ENCODE measurements at places on chromosomes 2 and 18.

DNA sequence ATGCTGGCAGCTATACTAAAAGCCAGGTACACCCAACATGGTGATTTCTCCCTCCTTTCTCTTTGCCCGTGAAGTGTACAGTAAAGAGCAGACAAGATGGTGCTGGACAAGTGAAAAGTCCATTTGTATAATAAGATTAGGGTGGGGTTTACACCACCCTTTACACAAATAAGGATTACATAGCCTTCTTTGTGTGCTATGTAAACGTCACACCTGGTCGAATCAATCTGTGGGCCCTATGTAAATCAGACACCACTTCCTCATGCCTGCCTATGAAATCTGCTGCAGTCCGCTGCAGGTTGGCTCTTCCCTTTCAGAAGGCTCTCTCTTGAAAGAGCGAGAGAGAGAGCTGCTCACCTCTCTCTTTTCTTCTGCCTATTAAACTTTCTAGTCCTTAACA, 1054.3 kb upstream of the SLC39A10 start:
- no peak for DNase-seq

DNA sequence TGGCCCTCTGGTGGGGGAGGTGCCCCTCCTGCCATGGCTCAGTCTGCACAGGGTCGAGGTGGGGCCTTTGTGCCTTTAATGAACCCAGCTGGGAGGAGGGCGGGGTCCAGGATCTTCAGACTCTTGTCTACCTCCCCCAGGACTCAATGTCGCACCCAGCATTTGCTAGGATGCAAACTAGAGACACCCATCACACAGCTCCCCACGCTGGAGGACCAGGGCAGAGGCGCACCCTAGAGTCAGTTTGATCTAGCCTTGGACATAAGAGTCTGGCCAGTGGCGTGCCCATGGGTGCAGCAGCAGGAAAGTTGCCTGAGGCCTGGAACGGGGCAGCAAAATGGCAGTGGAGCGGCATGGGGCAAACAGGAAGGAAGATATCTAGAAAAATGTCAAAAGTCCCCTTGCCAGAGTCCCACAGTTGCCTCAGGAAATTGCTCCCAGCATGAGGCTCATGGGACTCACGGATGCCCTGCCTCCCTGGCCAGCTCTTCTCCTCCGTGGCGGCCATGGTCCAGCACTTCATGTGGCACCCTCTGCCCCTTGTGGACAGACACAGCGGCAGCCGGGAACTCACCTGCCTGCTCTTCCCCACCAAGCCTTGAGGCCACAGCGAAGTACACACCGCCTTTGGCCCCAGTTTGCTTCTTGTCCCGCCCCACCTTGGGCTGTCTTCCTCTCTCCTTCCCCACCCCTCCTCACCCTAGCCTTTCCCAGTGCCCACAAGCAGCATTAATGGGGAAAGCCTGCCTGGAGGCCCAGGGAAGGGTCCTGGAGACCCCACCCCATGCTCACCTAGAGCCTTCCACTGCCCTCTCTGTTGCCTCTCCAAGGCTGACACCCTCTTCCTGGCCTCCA, 17.7 kb downstream of the SH2D6 start:
- no peak for DNase-seq

DNA sequence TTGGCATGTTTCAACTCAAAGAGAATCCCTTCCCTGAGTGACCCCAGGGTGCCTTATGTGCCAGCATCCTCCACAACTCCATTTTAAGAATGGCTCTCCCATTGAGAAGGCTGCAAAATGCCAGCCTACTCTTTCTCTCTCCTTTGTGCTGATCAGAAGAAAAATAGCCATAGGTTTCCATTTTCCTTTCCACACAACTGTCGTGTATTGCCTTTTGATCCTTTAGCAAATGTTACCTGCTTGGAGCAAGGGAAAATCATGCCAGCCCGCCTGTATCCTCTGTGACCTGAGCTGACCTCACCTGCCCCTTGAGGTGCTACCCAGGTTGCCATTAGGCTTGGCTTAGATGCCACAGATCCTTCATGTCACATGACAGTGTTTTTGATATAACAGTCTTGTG, 38.8 kb downstream of the DPYSL5 start:
- DNase-seq: no peak

DNA sequence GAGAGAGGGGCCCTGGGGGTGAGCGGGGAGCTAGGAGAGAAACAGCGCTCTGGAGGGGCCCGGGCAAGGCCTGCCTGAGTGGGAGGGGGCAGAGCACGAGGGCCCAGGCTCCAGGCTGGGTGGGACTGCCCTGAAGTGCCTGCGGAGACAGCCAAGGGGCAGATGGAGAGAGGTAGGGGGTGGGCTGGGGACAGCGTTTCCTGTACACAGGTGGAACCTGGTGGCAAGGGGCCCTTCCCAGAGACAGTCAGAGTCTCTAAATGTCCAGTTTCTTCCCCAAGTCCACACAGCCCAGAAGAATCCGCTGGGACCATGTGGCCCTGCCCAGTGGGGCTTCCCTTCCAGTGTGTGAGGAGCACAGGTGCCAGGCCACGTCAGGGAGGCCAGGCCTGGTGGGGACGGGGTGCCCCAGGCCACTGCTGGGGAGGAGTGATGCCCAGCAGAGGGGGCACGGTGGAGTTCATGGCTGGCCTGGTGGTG, 1.7 kb upstream of the GPR35 start:
- DNase-seq: peak; percentile 19

GRCh38 chr2:75569546-75569945, 8.8 kb upstream of the EVA1A start:
- no peak for DNase-seq

GRCh38 chr2:8659735-8660492, 21.9 kb upstream of the ID2 start:
- DNase-seq: no peak

- DNase-seq: no peak
These were observed 132.1 kb upstream of the SETBP1 start for GRCh38 chr18:44548291-44549221.

DNA sequence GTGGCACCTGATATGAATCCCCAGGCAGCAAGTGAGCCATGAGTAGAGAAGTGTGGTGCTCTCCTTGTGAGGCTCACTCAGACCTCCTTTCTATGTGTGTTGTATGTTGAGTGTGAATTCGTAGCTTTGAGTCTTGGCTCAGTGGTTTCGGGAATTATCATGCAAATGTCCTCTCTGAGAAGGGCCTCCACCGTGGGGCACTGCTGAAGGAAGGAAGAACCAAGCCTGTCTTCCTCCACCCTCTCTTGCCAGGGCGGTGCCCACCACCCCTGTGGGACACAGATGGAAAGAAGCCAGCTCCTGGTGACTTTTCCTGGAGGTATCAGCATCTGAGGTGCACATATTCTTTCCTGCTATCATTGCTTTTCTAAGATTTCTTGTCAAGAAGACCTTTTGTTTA, 156.1 kb downstream of the MYT1L start:
- DNase-seq: no peak

DNA sequence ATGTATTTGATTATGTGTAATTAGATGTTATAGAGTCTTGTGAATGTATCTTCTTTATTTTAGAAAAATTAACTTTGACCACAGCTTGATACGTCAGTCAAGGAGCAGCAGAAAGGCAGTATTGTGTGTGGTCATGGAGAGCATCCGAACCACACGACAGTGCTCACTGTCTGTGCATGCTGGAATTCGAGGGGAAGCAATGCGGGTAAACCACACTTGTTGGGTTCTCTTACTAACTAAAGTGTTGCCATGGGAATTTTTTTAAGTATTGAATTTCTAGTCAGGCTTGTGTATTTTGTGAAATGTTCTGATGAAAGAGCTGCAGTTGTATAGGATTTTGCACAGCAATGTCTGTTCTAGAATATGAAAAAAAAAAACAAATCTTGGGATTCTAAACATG, 4.8 kb downstream of the PJVK start:
- no peak for DNase-seq

DNA sequence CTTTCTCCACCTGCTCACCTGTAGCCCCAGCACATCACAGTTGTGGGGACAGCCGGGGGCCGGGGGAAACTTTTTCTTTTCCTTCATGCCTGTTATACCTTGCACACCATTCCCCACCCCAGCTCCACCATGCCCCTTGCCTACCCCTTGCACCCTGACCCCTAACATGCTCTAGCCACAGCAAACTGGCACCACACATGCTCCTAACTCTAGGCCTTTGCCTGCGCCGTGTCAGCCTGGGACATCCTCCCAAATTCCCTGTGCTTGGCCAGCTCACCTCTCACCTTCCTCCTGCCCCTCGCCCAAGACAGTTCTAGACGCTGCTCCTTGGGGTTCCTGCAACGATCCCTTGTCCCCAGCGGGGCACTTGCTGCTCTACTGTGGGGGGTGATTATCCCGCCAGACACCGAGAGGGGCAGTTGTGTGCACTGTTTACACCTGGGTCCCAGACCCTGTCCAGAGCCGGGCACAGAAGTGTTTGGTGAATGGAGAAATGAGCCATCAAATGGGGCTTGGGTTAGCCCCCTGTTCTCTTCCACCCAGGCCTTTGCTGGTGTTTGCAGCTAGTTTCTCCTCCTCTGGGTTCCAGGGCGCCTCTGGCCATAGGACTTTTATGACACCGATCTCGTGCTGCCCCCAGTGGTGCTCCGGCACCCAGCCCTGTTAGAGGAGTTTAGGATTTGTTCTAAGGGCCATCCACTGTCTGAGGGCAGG, 129.8 kb downstream of the CTIF start:
- DNase-seq: no peak

- no peak for DNase-seq
These were observed 59.2 kb upstream of the POMC start for GRCh38 chr2:25227576-25227975.

GRCh38 chr18:45237343-45238098, 377.8 kb upstream of the SLC14A2 start:
- DNase-seq: no peak

GRCh38 chr18:23114171-23114881, 21.0 kb upstream of the CABLES1 start:
- no peak for DNase-seq

GRCh38 chr2:36035137-36035536, 320.4 kb upstream of the CRIM1 start:
- no peak for DNase-seq

GRCh38 chr2:79757526-79757925, 244.7 kb downstream of the CTNNA2 start:
- no peak for DNase-seq

- DNase-seq: no peak
These were observed 137.5 kb downstream of the LYPD6B start for GRCh38 chr2:149175956-149176355.

- no peak for DNase-seq
These were observed 220.8 kb downstream of the CDH2 start for GRCh38 chr18:27956001-27956640.

- no peak for DNase-seq
These were observed 28.6 kb downstream of the BCL11A start for GRCh38 chr2:60524874-60525273.

DNA sequence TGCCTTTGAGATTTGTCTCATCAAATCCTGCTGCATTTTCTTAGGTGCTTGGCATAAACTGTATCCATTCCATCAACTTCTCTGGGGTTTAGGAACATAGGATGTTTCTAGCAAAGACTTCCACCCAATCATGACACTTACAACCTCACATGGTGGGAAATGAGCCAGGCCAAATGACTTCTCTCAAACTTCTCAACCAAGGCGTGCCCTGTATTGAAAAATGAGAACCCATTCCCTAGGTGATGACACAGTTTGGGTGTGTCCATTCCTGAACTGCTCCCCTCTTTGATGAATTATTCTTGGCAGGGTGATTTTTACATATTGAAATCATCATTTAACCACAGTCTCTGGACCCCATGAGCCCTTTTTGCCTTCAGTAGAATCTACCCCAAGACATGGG, 161.1 kb downstream of the EN1 start:
- no peak for DNase-seq

- no peak for DNase-seq
These were observed 110.5 kb upstream of the ZSWIM2 start for GRCh38 chr2:186959486-186959885.

- no peak for DNase-seq
These were observed 76.7 kb downstream of the MRPS9 start for GRCh38 chr2:105114551-105114950.

DNA sequence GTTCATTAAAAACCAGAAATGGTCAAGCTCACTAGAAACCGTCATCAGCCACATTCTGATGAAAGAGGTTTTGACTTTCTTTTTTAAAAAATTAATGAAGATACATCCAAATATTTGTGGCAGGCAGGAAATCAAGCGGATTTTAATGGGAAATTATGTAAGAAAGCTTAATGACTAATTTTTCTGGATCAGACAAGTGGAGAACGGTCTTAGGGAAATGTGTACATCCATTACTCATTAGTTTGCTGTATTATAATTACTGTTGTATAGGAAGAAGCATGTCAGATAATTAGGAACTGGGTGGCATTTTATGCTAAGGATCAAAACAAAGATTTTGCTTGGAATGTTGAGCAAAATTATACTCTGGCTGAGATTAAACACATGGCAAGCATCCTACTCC, 39.4 kb downstream of the AGAP1 start:
- DNase-seq: no peak

DNA sequence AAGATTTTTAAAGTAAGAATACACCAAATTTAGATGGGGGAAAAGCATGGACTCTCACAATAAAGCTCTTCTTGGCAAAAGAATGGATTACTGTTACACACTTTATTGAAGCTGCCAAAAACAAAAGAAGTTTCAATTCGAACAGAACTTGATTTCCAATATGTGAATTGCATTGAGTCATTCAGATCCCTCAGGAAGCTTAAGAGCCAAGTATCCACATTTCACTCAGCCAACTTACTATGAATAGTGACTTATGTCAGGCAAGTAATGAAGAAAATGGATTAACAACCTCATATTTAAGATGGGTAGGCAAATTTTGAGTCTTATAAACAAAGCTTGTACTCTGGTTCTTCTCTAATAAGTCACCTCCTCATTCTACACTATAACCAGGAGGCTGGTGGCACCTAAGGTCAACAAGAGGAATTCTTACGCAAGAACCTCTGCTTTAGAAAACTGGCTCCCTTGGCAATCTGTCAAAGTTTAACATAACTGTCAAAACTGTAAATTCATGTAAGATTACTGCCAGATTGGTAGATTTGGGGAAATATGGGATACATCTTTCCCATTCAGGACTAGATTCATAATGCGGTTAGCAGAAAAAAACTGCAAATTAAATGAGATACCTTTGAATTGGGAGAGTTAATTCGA, 6.0 kb downstream of the HADHA start:
- no peak for DNase-seq

- DNase-seq: peak; percentile 4
These were observed 128.9 kb downstream of the WDSUB1 start for GRCh38 chr2:159157361-159158209.

All from stimulated activated CD4-positive, alpha-beta T cell treated with anti-CD3 and anti-CD28 coated beads, Interleukin-2, amount 100 ng/mL, for 24 hours (primary cell).